ENCODE measurements at places on chromosomes 1 and 21.

GRCh38 chr21:41760411-41760810 lies 6.4 kb downstream of the RIPK4 start:
- no peak for DNase-seq

DNA sequence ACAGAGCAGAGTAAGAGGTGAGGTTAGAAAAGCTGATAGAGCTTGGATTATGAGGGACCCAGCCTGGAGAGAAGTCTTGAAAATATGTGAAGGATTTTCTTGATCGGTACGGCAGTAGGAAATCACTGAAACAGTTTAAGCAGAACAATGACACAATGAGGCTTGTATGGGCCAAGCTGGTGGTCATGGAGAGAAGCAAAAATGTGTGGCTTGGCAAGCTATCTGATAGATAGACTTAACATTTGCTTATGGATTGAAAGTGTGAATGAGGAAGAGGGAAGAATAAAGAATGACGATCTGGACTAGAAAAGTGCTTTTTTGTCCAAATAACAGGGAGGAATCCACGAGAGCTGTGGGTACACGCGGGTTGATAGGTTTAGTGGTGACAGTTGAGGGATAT lies 15.4 kb upstream of the XPR1 start:
- no peak for DNase-seq

DNA sequence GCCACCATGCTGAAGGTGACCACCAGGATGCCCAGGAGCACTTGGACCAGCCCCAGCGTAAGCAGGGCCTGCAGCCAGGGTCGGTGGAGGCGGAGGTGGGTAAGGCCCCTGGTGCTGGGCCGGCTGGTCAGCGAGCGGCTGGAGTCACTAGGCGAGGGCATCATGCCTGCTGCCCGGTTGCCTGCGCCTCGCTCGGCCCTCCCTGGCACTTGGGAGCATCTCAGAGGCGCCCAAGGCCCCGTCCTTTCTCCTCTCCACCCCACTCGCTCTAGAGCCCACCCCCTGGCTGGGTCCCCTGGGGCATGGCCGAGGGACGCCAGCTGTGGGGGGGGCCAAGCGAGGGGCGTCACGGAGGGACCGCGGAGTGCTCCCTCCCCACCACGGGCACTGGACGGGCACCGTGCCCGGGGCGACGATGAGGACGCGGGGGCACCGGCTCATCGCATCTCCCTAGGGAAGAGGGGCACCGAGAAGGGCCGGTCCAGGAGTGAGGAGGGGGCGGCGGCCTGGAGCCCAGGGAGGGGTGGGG lies 505 bp downstream of the ENTREP3 start:
- DNase-seq: no peak

DNA sequence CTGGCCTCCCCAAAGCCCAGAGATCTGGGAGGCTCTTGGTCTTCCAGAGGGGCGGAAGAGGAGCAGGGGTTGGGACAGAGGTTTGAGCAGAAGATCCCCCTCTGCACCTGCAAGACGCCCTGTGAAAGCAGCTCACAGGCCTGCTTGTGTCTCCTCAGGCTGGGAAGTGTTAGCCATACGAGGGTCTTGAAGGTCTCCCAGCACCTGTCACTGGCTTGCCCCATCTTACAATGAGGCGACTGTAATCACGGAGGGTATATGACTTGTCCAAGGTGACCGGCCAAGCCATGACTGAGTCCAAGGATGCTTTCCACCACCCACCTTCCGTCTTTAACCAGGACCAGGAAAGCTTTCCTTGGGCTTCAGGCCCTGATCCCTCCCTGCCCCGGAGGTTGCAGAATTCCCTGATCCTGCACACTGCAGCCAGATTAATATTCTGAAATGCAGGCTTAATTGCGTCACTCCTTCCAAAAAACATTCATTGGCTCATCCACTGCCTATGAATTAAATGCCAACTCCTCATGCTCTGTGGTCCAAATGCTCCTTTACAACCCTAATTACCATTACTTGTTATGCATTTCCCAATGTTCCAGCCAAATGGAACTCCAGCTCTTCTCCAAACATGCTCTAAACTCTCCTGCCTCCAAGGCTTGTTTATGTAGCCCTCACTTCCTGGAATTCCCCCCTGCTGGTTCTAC lies 64.0 kb downstream of the DDX20 start:
- DNase-seq: no peak

DNA sequence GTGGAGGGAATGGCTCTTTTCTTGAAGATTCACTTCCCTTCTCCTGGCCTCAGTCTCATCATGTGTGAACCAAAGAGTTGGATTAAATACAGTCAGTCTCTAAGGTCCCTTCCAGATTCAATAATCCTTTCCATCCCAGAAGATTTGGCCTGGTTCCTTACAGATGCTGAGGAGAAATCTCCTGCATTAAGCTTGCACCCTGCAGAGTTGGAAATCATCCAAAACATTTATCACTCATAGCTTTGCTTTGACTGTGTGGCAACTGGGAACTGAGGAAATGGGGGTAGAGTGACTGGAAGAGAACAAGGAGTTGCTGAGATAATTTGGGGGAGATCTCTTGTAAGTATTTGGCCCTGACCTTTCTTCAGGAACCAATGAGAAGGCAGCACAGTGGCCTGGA lies 220.5 kb upstream of the SGIP1 start:
- DNase-seq: no peak

DNA sequence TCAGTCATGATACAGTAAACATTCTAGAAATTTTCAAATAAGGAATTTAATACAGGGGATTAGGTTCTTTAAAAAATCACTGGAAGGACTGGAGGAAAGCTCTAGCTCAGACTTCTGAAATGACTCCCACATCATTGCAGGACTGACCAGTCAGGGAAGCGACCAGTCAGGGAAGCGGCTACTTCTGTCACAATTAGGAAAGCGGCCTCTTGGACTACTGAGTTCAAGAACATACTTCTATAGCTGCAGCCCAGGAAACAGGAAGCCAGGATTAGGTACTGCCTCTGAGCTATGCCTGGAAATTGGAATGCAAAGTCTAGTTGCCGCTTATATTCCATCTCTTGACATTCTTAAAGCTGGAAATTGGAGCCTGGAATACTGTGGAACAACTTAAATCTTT lies 45.5 kb downstream of the USP25 start:
- no peak for DNase-seq

DNA sequence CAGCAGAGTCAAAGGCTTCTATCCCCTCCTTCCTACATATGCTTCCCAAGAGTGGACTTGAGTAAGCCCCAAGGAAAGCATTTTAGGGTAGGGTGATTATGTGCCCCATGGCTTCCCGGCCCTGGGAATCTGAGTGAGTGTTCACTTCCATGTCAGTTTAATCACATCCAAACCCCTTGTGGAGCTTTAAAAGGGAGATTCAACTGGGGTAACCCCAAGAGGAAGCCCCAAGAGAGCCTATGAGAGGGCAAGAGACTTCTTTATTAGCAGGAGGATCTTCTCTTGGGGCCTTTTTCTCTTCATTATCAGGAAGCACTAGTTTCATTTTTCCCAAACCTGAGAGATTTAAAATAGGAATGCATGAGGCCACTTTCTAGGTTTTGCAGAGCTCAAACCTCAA lies 97.0 kb upstream of the IRF2BP2 start:
- DNase-seq: no peak

GRCh38 chr1:37845786-37846185 lies 13.6 kb downstream of the MTF1 start:
- no peak for DNase-seq

DNA sequence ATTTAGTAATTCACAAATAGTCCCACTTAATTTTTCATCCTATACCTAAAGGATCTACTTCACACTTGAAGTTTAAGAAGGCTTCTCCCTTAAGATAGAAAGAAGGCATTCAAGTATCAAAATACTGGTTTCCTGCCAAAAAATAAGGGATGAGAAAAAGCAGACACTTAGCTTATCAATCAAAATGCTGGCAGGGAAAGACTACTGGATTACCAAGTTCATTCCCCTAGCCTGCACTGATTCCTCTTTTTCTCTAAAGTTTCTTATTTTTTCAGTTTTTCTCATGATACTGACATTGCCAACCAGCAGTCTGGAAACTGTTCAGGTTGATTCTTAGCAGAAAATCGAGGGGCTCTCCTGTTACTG lies 204.6 kb downstream of the GABPA start:
- DNase-seq: no peak

- DNase-seq: no peak
Measured at GRCh38 chr1:62841587-62842169, 57.7 kb downstream of the ATG4C start.

DNA sequence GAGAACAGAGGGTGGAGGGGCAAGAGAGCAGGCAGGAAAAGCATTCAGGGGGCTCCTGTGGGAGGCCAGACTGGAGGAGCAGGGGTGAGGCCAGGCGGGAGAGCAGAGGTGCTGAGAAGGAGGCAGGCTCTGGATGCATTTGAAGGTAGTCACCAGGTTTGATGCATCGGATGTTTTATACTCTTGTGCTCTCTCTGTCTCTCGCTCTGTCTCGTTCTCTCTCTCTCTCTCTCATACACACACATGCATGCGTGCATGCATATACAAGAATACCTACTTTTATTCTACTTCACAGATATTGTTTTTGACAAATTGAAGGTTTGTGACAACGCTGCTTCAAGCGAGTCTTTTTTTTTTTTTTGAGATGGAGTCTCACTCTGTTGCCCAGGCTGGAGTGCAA lies 15.0 kb upstream of the ITPKB start:
- DNase-seq: peak; percentile 23

- no peak for DNase-seq
Measured at GRCh38 chr1:236870721-236871120, 75.6 kb downstream of the MTR start.
